ENCODE measurements at places on chromosomes 2 and 18.

- no peak for DNase-seq
These were observed 186.5 kb upstream of the COPS8 start for GRCh38 chr2:236899146-236899545.

GRCh38 chr2:142885543-142885942 lies 8.1 kb downstream of the KYNU start:
- no peak for DNase-seq

- DNase-seq = no peak
These were observed 113.1 kb upstream of the SP3 start for GRCh38 chr2:174078275-174078674.

DNA sequence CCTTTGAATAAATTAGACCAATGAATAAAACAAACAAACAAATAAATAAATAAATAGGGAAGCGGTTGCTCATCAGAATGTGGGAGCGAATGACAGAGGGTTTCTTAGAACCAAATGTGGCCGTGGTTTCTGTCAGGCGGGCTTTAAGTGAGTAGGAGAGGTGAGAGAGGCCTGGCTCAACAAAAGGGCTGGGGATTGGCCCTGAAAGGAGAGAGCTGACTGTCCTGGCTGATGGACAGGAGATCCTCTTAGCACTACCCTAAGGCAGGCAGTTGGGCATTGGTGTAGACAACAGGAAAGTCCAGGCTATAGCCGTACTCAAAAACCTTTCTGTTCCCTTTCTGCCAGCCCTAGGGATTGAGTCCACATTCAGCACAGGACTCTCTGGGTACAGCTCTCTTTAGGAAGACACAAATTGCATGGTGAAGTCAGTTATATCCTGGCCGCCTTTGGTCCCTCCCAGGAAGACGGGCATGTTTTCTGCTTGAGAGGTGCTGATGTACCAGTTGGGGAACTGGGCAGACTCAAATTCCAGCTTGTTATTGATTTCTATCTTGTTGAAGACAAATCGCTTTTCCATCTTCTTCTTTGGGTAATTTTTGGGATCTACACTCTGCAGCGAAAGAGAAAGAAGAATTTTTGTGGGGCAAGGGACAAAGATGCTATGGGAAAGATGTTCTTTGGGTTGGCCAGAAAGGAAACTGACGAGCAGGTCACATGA lies 6.5 kb downstream of the IL1B start:
- no peak for DNase-seq

- no peak for DNase-seq
These were observed 729 bp upstream of the REL start for GRCh38 chr2:60880643-60881046.
